Hematopoietic multipotent progenitor cell (in vitro differentiated cells): ENCODE measurements at places on chromosomes 7 and 10. TPM values are rescaled to one million over a fixed set of nuclear protein-coding genes. Genes with fewer than 3 reads are reported as not detected.

The CPA2 gene
- under 0.01 TPM for total RNA-seq

The CFTR gene
- total RNA-seq = not detected

The NPFFR1 gene
- total RNA-seq = under 0.01 TPM

The FBXO24 gene
- total RNA-seq = 0.81 TPM

The CRPPA gene
- total RNA-seq = 2.7 TPM

The GLUD1 gene
- 120 TPM for total RNA-seq

The EIF4H gene
- total RNA-seq = 165 TPM

The MYOF gene
- 0.27 TPM for total RNA-seq

The MBL2 gene
- total RNA-seq = not detected

The SEC24C gene
- total RNA-seq = 65.7 TPM

The KCNK18 gene
- not detected for total RNA-seq

The PCLO gene
- total RNA-seq = 1.1 TPM

The NKX1-2 gene
- not detected for total RNA-seq

The LANCL2 gene
- 17.0 TPM for total RNA-seq

The OPN4 gene
- not detected for total RNA-seq

The SORCS3 gene
- total RNA-seq = not detected

The CEP41 gene
- total RNA-seq = 7.0 TPM
